Activated CD4-positive, alpha-beta T cell treated with anti-CD3 and anti-CD28 coated beads, Interleukin-2, amount 50 U/mL, for 4 hours (primary cell): ENCODE measurements at places on chromosomes 2 and 18.
A peak's percentile ranks its signal among the peaks of the same experiment; 100 is the strongest.

DNA sequence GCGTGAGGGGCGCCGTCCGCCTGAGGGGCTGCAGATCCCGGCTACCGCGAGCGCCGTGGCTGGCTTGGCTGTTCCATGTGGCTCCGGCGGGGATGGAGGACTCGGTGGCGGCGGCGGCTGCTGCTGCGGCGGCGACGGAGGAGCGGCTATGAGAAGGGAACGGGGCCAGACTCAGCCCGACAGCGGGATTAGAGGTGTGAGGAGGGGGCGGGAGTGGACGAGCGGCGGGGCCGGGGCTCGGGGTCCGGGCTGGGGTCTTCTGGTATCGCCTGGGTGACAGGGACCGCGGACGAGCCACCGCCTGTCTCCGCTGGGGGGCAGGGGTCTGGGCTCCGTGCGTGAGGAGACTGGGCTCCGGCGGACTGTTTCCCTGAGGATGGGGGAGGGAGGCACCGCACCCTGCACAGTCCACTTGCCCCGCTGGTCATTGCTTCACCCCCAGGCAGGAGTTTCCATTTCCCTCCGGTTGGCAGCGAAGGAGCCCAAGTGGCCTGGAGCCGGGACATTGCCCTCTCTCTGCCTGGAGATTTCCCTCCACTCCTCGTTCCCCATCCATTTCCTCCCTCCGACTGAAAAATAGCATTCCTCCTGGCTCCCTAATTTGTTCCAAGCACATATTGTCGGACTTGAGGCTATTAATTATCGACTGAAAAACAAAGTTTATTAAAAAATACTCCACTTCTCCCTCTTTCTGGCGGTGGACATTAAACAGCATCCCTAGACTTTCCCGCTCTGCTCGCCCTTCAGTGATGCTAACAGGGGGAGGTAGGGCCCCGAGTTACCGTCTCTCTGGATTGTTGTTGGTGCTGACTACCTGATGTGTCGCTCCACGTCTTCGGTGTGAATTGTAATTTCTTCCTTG, 577 bp downstream of the EHBP1 start:
- peak; percentile 28 for DNase-seq

DNA sequence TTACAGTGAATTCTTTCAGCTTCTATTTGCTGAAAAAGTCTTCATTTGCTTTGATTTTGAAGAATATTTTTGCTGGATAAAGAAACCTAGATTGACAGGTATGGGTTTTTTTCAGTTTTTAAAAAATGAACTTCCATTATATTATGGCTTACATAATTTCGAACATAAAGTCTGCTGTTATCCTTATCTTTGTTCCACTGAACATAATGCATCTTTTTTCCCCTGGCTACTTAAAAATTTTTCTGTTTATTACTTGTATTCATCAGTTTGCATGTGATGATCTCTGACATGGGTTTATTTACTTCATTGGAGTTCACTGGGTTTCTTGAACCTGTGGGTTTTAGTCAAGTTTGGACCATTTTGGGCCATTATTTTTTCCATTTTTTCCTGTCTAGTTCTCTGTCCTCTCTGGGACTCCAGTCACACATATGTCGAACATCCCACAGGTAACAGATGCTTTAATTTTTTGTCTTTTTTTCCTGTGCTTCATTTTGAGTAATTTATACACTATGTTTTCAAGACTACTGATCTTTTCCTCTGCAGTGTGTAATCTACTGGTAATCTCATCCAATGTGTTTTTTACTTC, 33.1 kb downstream of the SEC11C start:
- no peak for DNase-seq

DNA sequence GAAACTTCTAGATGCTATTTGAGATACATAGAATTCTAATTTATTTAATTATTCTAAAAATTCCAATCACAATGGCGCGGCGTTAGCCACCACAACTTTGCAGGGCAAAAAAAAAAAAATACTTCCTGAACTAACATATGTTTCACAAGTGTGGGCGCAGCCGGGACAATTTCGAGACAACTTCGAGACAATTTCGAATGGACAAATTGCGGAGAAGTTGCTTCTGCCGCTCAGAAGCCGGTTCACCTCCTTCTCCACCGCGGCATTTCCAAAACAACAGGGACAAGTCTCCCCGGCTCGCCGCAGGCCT, 842 bp downstream of the PAX3 start:
- DNase-seq: no peak

DNA sequence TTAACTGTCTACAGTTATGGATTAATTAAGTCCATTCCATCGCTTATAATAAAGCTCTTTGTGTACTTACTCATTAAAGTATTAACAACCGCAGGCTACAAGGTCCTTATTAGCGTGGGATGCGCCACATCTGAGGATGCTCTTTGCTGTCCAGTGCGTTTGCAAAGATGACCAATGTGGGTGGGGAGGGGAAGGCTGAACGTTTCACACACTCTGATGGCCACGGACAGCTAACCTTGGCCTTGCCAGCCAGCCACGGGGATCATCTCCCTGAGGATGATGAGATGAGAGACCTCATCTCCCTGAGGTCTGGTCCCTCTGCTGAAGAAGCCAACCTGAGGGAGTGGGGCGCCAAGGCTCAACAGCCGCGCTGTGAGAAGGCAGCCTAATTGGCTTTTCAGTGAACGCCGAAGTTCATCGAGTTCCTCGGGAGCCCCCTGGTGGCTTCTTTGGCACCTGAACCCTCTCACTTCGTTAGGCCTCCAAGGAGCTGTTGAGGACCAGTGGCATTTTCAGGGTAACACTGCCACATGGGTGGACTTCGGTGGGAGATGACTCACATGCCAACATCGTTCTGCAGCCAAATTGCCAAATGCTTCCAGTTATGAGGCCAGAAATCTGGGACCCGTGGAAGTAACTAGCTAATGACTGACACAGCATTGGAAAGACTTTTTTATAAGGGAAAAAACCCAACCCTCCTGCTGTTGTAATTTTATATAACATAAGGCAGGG, 69.3 kb upstream of the SEC11C start:
- peak; percentile 73 for DNase-seq

DNA sequence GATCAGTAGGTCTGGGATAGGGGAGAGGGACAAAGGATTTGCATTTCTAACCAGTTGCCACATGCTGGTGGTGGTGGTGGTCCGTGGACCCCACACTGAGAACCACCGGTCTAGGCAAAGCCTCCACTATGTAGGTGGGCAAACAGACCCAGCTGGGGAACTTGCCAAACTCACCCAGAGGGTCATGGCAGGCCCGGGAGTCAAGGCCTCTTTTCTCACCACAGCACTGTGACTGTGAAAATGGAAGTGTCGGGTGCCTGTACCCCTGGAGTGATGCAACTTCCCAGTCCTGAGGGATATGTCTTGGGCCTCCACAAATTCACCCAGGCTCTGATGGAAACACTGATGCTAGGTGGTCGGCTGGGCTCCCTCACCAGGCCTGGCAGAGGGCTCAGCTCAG, 101.2 kb upstream of the SMAD2 start:
- DNase-seq: no peak

GRCh38 chr2:133753665-133754064, 185.4 kb upstream of the NCKAP5 start:
- DNase-seq: no peak

DNA sequence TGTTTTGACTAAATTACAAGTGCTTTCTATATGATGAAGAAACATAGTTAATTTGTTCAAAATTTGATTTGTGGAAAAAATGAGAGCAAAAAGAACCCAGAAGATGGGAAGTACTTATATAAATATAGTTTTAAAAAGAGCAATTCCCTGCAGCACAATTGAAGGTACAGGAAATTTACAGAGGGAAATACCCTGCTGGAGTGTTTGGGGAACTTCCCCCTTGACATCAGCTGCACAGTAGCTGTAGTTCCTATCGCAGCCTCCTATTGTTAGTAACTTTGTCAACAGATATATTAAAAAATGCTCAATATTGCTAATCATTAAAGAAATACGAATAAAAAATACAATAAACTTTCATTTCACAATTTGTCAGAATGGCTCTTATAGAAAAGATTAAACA, 1118.8 kb upstream of the ZEB2 start:
- no peak for DNase-seq

GRCh38 chr2:229927817-229928321, 5.6 kb downstream of the FBXO36 start:
- DNase-seq: no peak

- DNase-seq: no peak
Measured at GRCh38 chr2:1650085-1650872, 94.0 kb downstream of the PXDN start.

- no peak for DNase-seq
Measured at GRCh38 chr2:39481611-39482010, 44.5 kb upstream of the MAP4K3 start.

DNA sequence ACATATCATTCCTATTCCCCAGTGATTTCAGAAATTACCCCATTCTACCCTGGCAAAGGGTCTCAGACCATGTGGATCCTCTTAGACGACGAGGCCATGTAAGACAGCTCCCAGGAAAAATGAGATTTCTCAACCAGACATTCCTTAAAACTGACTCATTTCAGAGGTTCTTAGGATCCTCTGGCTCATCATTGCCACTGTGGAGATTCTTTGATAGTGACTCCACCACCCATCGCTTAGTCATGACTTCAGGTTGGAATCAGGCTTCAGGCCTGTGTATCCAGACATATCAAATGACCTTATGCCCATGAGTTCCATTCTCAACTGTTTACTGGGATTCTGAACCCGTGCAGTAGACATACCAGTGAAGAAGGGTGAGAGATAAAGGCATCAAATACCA, 245.6 kb upstream of the TCF4 start:
- DNase-seq: no peak

DNA sequence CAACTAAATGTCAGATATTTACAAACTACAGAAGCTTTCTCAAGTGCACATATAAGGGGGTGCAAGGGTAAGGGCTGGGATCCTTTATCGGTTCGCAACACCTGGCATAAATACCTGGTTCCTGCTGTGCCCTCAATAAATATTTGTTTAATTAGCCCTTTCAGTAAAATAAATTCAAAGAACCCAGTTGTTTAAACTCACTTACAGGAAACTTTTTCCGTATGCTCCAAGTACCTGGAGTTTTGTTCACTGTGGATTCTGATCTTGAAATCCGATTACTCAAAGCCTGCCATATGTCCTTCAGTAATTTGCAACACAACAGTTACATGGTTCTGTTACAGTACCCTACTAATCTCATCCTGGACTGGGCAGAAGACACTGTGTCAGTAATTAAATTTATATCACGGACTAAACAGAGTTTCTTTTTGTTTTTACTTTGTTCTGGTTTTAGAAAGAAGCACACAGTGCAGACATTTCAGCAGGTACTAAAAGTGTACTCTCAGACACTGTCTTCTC, 36.9 kb downstream of the TBC1D8 start:
- DNase-seq: no peak

DNA sequence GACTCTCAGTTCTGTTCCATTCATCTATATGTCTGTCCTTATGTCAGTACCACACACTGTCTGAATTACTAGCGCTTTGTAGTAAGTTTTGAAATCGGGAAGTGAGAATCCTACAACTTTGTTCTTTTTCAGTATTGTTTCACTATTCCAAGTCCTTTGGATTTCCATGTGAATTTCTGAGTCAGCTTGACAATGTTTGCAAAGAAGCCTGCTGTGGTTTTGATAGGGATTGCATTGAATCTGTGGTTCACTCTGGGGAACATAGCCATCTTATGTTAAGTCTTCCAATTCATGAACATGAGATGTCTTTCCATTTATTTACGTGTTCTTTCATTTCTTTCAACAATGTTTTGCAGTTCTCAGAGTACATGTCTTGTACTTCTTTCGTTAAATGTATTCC, 15.0 kb downstream of the SLC3A1 start:
- no peak for DNase-seq

DNA sequence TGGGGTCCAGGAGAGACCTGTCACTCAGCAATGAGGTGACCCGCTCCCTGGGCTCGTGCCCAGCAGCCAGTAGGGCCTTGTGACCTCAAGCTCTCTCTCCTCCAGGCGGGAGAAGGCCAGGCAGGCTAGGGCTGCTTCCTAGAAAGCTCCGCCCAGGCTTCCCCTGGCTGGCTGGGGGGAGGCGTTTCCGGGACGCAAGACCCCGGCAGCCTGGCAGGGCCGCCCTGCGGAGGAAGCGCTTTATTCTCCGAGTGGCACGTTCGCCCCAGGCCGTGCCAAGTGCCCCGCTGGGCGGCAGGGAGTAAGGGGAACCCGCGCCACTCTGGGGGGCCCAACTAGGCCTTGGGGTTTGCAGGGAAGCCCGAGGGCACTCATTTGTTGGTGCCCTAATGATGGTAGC, 21.2 kb upstream of the EPAS1 start:
- DNase-seq: no peak

DNA sequence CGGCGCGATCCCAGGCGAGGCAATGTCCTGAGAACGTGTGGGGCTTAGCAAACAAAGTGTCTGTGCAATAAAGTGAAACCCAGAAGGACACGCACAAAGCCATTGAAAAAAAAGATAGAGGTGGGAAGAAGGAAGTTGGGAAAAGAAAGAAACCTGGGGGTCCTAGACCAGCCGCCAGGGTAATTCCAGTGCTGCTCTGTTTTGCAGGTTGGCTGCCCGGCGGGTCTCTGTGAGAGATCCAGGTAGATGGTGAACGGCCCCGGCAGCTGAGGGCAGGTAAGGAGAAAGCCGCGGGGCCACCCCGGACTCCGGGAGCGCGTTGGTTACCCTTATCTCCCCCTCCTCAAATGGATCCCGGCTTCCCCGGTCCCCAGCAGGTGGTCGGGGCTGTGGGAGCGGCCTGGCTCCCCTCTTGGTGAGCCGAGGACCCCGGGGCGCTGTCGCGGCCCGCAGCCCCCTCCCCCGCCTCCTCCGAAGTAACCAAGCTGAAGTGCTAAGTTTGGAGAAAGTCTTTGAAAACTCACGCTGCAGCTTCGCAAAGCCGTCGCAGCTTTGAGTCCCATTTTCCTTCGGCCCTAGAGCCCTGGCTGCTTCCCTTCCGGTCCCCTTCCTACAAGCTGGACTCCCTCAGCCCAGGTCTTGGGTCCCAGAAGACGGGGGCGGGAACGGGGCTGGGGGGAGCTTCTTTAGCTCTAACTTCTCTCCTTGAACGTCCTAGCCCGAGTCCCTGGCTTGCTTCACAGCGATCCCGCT, 588 bp downstream of the OTX1 start:
- no peak for DNase-seq

DNA sequence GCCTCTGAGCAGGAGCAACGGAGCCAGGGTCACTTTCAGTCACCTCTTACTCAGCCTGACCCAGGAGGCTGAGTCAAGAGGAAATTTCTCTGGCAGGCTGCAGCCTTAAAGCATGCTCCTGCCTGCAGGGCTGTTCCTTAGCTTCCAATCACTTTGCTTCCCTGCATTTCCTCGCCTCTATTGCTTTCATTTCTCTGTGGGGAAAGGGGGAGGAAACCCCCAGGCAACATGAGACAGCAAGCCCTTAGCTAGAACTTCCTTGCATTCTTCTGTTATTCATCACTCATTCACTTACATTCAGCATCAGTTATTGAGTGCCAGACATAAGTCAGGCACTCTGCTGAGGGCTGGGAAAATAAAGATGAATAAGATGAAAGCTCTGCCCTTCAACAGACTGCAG, 13.0 kb downstream of the XDH start:
- DNase-seq: no peak
